Umbilical cord (tissue), 2 donors: ENCODE measurements at places on chromosomes 3 and 15. TPM values are rescaled to one million over a fixed set of nuclear protein-coding genes. Genes with fewer than 3 reads are reported as not detected.

Gene SIDT1
- total RNA-seq = 19.0 TPM

Gene PTX3
- total RNA-seq = 33.0 TPM

DNA sequence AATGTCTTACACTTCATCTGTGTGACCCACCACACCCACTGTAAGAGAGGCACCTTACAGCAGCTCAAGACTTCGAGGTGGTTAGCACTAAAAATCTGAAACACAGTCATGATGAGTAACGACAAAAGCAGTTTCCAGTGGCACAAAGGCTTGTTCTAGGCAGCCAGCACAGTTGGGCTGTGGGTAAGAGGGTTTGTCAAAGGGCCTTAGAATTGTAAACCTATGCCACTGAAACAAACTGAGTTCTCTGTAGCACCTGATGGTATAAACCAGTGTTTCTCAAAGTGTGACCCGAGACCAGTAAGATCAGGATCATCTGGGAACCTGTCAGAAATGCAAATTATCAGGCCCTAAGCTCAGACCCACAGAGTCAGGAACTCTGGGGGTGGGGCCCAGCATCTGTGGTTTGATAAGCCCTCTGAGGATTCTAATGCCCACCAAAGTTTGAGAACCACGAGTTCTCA lies 36.5 kb downstream of the DAPK2 start:
- DNase-seq = no peak

- DNase-seq = no peak
These were observed 116.2 kb downstream of the CHSY1 start for GRCh38 chr15:101135532-101136166.

Gene COLQ
- total RNA-seq = 0.72 TPM

Gene PPP1R14D
- total RNA-seq = 1.7 TPM

Gene SLC22A14
- total RNA-seq = 0.96 TPM

Gene UROC1
- total RNA-seq = 0.48 TPM

Gene ABHD2
- total RNA-seq = 54.7 TPM

Gene ADAMTS7
- total RNA-seq = 2.4 TPM

- DNase-seq = no peak
These were observed 630.4 kb downstream of the CADM2 start for GRCh38 chr3:85589145-85589544.

Gene CCDC39
- total RNA-seq = not detected

DNA sequence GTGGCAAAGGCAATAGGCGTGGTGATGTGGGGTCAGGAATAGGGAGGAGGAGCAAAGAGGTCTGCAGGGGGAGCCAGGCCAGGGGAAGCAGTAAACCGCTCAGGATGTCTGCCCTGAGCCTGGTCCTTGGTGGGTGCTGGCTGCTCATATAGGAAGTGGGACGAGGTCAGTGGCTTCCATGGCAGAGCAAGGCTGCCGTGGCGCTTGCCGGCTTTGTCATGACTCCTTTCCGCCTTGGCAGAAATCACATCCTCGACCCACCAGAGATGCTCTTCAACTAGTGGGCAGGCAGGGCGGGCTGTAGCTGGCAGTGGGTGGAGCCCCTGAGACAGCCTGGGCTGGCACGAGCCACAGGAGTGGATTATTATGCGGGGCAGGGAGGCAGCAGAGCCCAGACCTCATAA lies 13.1 kb upstream of the SKOR1 start:
- no peak for DNase-seq

DNA sequence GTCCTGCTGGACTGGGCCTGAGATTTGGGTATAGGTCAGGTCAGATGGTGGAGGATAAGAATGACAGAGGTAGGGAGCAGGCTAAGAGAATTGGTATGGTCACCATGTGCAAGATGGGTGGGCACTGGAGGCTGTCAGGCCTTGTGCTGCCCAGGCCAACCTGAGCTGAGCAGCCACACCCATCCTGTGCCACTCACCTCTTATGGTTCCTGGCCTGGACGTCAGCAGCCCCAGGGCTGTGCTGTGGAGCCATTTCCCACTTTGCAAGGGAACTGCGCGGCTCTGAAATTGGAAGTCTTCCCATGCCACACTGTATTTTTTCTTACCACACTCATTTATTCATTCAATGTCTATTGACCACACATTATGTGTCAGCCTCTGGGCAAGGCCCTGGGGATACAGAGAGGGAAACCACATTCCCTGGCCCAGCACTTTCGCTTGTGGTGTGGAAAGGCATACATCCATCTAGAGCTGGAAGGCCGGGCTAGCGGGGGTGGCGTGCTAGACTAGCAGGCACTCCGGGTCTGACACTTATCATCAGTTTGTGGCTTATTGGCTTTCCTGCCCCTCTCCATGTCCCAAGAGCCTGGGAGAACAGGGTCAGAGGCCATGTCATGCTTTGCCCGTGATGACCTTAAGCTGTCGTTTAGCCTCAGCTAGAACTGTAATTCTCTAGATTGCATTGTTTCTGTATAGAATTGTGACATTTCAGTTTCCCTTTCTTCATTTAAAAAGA lies 51.1 kb upstream of the POLG start:
- no peak for DNase-seq

DNA sequence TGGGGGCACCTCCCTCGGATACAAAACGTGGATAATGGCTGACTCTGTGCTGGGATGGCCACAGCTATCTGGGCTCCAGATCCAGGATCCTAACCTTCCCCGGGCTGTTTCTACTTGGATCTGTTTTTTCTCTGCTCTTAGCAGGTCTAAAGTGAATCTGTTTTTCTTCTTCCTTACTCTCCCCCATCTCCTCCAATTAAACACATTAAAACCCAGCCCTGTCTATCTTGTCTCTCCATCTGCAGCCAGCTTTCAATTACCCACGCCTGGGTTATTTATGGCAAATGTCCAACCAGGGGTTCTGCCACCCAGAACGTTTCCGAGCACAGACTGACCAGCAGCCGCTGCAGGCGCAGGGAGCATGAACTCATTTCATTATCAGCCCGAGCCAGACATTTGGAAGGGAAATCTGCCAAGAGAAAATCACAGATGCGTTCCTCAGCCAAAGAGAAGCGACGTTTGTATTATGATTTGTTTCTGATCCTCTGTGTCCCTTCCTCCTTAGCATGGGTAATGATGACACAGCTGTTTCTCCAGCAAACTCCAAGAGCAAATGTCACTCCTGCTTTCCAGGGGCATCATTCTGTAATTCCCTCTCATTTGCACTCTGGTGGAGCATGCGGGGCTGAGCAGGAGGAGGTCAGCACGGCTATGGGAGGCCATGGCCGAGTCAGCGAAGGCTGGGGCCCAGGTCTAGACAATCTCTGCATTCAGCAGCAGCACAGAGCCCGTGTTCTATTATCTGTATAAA lies 42.0 kb downstream of the UMPS start:
- peak; percentile 93 for DNase-seq

- DNase-seq = no peak
These were observed 22.9 kb downstream of the RPSA start for GRCh38 chr3:39429466-39429865.

- DNase-seq = no peak
These were observed 120.1 kb downstream of the CHSY1 start for GRCh38 chr15:101131489-101132389.

GRCh38 chr3:133474251-133474801 lies 74.5 kb downstream of the BFSP2 start:
- DNase-seq = peak; percentile 85

DNA sequence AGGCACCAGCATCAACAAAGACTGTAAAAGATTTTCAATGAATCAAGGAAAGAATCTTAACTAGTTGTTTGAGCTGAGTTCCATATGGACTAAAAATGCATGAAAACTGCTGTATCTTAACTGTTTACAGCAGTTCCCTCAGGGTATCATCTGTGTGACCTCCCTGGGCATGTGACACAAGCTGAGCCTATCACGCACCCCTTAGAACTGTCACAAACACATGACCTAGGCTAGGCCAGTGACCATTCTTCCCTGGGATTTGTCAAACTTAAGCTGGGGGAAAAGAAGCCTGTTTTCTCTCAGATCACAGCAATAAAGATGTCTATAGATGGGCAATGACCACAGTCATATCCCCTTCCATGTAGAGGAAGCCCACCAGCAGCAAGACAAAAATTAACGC lies 35.7 kb downstream of the IGF2BP2 start:
- no peak for DNase-seq

Gene C3orf18
- 5.3 TPM for total RNA-seq

Gene SAMMSON
- total RNA-seq = 26.2 TPM

DNA sequence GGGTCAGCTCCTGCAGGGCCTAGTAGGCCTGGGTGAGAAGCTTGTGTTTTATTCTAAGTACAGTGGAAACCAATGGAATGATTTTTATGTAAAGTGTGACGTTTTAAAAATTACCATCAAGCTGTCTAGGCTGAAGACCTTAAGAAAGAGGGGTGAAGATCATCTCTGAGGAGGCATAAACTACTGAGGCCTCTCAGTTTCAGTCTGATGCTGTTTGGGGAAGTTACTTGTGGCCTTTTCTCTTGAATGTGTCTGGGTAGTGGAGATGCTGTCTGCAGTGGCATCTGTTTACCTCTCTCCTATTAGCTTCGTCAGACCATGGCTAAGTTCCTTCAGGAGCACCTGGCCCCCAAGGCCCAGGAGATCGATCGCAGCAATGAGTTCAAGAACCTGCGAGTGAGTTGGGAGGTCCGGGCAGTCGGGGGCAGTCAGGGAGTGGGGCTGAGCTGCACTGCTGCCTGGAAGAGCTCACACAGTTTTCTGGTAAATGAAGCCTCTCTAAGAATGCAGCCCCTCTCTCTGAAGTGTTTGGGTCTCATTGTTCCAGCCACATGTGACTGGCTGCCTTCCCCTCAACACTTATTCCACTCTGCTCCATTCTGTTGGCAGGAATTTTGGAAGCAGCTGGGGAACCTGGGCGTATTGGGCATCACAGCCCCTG lies 1.9 kb downstream of the IVD start:
- DNase-seq = no peak
